Urothelium cell line (cell line): ENCODE measurements at places on chromosomes 4 and X.

GRCh38 chr4:10878861-10879260 is 194.3 kb upstream of the CLNK start:
- no peak for DNase-seq

GRCh38 chr4:88759039-88759894 is 61.6 kb upstream of the NAP1L5 start:
- DNase-seq, result no peak

DNA sequence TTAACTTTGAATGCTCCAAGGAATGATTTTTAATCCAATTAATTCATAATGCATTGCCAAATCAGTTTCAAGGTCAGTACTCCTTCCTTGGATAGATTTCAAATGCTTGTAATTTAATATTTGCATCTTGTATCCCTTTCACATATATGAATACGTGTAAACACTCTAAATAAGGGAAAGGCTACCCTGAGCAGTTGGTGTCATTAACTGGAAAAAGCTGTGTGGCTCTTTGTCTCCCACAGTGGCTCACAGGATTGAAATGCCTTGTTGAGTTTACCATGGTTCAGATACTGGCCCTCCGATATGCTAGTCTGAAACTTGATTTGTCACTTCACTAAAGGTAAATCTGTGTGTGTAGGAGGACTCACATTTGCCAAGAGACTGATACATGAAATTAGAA is 16.7 kb upstream of the ACOT9 start:
- DNase-seq, result no peak

- peak; percentile 25 for DNase-seq
Measured at GRCh38 chr4:24763631-24764297, 31.6 kb upstream of the SOD3 start.

DNA sequence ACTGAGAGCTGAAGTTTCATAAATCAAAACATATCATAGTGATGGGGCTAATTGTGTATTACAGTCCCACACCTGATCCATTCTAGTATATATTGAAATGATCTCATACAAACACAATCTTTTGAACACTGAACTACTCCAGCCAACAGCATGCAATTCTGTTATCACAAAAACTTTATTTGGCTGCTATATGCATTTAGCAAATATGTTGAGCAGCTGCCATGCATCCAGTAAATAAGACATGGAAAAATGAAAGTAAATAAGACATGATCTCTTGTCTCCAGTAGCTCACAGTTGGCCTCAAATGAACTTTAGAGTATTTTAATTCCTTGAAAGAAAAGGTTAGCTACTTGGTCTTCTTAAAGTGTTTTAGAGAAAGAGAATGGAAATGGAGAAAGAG is 2.1 kb downstream of the AMBN start:
- DNase-seq, result no peak

GRCh38 chrX:53716328-53717088 is 30.0 kb upstream of the HUWE1 start:
- peak; percentile 53 for DNase-seq

GRCh38 chr4:52959541-52959940 is 97.4 kb downstream of the RASL11B start:
- no peak for DNase-seq

DNA sequence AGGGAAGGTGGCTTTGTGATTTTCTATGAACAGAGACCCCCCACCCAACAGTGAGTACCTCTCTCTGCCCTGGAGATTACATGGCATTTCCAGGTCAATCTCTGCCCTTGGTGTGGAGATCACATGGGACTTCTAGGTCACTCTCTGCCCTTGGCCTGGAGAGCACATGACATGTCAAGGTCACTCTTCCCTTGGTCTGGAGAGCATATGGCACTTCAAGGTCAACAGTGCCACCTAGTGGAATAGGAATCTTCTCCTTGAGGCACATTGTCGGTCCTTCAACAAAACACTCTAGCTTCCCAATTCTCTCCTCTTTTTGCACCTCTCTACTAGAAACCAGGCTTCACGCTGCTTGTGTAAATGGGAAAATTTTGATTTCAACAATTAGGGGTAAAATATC is 66.2 kb upstream of the TACR3 start:
- DNase-seq, result peak; percentile 41

GRCh38 chrX:138930583-138930945 is 219.0 kb upstream of the FGF13 start:
- no peak for DNase-seq

- DNase-seq, result no peak
Measured at GRCh38 chrX:121120690-121121605, 73.5 kb downstream of the GLUD2 start.

DNA sequence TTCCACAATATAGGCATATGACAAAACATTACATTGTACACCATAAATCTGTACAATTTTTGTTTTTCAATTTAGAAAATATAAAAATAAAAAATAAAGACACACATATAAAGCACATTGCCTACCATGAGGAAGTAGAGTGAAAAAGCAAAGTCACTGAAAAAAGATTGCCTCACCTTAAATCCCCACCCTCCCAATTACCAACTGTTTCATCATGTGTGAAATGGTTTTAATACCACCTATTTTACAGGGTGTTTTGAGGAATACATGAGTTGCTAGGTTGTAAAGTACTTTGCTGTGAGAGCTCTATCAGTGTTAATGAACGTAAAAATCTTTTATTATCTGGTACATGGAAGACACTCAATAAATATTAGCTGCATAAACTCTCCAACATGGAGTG is 373.6 kb upstream of the NDST3 start:
- DNase-seq, result no peak

DNA sequence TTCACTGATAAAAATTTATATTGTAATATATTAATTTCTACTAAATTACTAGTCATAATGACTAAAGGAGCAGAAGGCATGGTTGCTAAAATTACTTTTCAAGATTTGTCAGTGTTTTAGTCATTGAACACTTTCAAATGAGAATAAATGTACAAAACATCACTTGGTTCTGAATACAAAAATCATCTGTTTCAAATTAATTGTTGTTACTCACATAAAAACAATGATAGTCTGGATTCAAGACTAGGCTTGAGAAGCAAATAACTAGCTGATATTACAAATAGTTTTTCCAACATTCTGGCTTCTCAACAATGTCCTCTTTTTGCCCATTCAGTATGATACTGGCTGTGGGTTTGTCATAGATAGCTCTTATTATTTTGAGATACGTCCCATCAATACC is 112.5 kb downstream of the ANAPC10 start:
- DNase-seq, result no peak

- DNase-seq, result no peak
Measured at GRCh38 chr4:26788341-26788733, 72.3 kb upstream of the STIM2 start.

- no peak for DNase-seq
Measured at GRCh38 chrX:64093761-64094160, 111.7 kb downstream of the AMER1 start.

GRCh38 chr4:10285028-10285427 is 168.4 kb upstream of the WDR1 start:
- no peak for DNase-seq

DNA sequence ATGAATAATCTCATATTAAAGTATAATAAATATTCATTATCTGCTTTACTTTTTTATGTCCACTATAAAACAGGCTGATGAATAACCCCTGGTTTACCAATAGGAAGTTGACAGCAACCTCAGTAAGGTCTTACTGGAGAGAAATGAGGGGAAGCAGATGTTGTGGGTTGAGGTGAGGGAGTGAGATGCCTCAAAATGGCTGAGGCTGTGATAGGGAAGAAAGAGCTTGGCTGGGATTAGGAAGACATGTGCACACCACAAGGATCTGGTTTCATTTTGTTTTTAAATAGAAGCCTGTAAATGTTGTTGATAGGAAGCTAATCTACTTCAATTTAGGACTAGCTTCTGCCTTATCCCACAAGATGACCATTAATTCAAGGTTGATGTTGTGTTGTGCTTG is 14.4 kb upstream of the CYBB start:
- no peak for DNase-seq

- no peak for DNase-seq
Measured at GRCh38 chrX:136397001-136397400, 90.7 kb upstream of the BRS3 start.

DNA sequence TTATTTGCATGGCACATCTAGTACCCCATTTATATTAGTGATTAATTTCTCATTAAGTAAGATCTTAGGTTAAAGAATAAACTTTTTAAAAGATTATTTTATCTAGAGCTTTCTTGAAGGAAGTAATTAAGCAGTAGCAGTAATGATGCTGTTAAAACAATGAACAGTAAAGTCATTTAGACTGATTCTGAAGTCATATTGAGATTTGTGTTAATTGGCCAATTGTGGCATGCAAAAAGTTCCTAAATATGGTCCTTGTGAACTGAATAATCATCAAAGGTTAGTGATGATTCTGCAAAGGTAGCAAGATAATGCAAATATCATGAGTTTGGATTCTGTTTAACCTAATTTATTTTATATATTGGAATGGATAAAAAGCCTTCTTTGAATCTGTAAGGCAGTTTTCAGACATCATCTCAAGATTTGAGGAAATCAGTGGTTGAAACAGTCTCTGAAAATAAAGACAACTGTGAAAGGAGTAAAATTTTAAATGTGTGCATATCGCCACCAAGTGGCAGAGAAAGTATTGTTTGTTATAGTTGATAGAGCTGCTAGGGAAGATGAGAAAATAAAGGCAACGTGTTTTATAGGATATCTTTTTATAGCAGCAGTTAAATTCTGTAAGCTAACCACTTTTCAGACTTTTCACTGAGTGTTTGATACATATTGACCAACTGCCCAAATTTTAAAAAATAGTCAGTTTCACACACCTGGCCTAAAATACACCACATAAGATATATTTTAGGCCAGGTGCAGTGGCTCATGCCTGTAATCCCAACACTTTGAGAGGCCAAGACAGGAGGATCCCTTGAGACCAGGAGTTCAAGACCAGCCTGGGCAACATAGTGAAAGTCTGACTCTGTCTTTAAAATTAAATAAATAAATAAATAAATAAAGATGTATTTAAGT is 79.6 kb downstream of the CCKAR start:
- peak; percentile 12 for DNase-seq

GRCh38 chrX:77455437-77455836 is 8.2 kb downstream of the FGF16 start:
- no peak for DNase-seq

- peak; percentile 15 for DNase-seq
Measured at GRCh38 chr4:143399113-143399949, 62.7 kb downstream of the GAB1 start.

DNA sequence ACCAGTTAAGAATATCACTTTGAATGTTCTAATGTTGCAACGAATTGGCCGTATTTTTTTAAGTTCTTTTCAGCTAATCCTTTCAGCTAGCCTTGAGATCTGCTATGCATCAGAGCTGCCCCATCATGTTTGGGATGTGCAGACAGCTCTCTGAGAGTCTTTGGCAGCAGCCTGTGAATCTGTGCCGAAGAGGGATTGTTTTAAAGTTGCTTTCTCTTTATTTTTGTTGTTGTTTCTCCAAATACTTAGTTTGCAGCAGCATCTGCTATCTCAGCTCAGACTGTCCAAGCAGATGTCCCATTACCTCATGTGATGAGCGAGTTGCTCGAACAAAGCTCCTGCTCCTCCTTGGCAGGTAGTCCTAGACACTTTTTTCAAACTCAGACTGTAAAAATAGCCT is 1002.5 kb upstream of the INTU start:
- DNase-seq, result no peak

GRCh38 chr4:189032606-189033338 is 893.5 kb downstream of the TRIML1 start:
- DNase-seq, result no peak

DNA sequence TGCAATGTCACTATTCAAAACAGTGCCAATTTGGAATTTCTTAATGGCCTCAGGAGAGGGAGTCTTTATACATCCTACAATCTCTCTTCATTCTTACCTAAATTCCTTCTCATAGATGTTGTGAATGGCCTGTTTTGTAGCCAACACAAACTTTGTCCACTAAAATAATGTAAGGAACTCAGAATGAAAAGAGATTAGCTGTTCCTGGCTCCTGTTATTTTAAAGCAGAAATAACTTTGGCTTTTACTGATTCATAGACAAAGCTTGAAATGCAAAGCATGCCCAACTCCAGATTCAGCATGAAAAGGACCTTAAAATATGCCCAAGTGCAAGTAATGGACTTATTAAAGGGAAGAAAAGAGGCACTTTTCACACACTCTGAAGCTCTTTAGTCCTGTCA is 146.0 kb upstream of the GPC4 start:
- no peak for DNase-seq

DNA sequence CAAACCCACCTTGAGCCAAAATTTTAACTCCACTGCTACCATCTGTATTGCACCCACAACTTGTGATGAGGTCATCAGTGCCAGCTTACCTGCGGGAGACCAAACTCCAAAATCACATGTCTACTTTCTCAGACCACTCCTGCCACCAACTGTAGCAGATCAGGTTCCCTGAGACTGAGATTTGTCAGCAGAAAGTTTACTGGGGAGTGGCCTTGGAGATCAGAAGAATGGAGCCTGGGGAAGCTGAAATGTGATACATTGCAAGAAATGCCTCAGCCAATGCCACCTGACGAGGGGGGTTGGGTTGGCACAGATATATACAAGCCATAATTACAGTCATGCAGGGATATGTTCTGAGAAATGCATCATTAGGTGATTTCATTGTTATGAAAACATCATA is 19.1 kb downstream of the HAUS3 start:
- DNase-seq, result no peak

DNA sequence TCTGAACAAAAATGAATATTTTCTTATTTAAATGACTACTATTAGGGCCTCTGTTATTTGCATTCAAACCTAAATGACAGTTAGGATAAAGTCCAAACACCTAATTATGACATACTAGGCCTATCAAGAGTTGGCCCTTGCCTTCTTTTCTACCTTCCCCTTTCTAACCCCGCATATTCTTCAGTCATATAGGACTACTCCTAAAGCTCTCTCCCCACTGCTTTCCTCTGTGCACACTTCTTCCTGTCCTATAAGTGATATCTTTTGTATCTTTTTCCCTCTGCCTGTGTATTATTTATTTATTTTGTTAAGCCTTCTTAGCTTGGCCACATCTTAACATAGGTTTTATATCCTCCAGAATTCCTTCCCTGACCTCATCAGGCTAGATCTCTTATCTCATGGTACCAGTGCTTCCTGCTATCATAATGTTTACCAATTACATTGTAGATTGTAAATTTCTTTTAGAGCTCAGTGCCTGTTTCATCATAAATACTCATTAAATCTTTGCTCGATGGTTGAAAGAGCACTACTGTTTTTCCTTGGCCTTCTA is 22.5 kb downstream of the ERVMER34-1 start:
- DNase-seq, result no peak

DNA sequence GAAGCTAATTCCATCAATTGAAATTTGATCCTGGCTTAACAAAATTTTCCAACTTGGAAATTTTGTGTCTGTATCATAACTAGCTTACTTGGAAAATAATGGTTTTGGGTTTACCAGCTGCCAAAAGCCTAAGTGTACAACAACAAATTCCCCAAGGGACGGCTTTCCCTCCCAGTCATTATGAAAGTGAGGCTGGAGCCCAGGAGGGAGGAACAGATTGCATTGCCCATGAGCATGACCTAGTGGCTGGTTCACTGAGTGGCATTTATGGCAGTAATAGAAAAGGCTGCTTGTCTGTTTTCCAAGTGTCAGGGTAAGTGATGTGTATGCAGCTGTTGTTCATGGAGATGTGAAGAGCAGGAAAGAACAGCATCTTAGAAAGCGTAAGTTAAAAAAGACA is 70.8 kb upstream of the HHIP start:
- no peak for DNase-seq
